ENCODE measurements at places on chromosomes 6 and 20.

GRCh38 chr6:33983109-33983716, 162.7 kb downstream of the GRM4 start:
- peak; percentile 86 for DNase-seq

DNA sequence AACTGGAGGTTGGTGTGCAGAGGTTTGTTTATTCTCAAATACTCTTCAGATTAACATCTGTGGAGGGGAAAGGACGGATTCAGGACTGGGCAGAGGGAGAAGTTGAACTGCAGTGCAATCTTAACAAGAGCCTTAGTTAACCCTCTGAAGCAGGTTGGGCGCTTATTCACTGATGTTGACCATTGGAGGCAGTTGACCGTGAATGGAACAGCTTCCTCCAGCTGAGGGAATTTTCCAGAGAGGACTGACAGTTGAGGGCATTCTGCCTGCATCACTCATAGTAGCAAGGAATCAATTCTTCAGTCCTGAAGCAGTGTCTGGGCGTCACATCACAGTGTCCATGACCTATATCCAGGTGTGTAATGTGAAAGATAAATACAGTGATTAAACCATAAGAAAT, 80.9 kb downstream of the PLCB4 start:
- DNase-seq = no peak

- peak; percentile 78 for DNase-seq
These were observed 19.8 kb downstream of the HLA-E start for GRCh38 chr6:30508890-30509736.

DNA sequence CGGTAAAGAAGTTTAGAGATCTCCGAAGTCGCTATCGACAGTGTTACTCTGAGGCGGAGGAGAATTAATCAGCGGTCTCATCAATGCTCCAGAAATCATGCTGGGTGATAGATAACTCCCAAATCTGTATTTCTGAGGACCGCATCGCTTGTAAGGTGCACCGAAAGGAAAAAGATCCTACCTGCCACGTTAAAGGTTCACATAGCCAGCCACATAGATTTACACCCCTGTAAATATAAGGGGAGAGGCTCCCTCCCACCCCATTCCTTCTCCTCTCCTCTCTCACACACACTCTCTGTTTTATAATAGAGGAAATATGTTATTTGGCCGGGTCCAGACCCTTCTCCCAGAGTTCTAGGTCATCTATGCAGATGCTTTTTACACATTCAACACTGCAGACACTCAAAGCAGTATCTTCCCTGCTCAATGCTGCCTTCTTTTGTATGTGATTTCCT, 620 bp upstream of the DEK start:
- peak; percentile 35 for DNase-seq

GRCh38 chr6:134177753-134178160, 125.3 kb upstream of the SLC2A12 start:
- DNase-seq = peak; percentile 70

GRCh38 chr6:26392932-26393636, 9.0 kb upstream of the BTN3A1 start:
- peak; percentile 20 for DNase-seq

GRCh38 chr6:25946631-25947030, 16.0 kb upstream of the TRIM38 start:
- DNase-seq = no peak

GRCh38 chr20:25083773-25084625, 2.1 kb upstream of the VSX1 start:
- peak; percentile 50 for DNase-seq

DNA sequence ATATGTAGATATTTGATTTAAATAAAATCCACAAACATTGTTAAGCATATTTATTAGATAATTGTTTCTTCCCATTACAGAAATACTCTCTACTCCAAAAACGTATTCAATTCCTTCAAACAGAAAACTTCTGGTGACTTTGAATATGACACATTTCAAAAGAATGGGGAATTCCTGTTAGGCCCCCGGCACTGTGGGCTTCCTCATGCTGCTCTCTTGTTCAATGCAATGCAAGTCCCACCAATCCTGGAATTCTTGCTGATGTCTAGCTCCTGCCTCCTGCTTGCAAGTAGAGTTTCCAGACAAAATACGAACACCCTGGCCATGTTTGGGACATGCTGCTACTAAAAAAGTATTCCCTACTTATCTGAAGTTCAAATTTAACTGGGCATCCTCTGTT, 544.1 kb downstream of the QKI start:
- DNase-seq = peak; percentile 60

- DNase-seq = no peak
These were observed 31.6 kb downstream of the GJA10 start for GRCh38 chr6:89925826-89926225.

DNA sequence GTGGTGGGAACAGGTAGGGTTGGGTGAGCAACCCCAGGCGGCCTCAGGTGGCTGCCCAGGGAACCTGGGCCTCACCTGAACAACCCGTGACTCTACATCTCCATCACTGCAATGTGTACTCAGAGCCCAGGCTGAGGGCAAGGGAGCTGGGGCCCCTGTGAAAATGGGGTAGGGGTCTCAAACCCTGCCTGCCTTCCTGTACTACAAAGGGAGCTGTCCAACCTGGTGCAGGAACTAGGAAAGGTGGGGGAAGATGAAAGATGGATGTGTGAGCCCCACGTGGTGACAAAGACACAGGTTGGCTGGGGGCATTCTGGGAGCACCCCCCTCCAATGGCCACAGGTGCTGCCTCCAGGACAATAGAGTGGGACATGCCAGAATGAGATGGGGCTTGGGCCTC, 62.1 kb upstream of the SLC2A12 start:
- DNase-seq = no peak

GRCh38 chr6:163793011-163793983, 378.8 kb downstream of the QKI start:
- DNase-seq = peak; percentile 80

DNA sequence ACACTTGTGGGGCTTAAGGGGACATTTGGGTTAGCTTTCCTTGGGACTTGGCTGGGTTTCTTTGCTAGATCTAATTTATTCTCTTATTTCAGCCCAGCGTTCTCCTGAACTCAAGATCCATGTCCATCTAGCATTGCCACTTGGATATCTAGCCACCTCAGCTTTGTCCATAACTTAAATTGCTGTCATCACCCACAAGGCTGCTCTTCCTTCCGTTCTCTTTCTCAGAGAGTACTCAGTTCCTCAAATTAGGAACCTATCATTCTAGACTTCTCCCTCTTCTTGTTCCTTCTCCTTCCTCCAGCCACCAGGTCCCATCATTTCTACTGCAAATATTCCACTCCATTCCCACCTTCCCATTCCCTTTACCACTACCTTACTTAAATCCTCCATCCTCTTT, 4.3 kb downstream of the SMIM26 start:
- no peak for DNase-seq

DNA sequence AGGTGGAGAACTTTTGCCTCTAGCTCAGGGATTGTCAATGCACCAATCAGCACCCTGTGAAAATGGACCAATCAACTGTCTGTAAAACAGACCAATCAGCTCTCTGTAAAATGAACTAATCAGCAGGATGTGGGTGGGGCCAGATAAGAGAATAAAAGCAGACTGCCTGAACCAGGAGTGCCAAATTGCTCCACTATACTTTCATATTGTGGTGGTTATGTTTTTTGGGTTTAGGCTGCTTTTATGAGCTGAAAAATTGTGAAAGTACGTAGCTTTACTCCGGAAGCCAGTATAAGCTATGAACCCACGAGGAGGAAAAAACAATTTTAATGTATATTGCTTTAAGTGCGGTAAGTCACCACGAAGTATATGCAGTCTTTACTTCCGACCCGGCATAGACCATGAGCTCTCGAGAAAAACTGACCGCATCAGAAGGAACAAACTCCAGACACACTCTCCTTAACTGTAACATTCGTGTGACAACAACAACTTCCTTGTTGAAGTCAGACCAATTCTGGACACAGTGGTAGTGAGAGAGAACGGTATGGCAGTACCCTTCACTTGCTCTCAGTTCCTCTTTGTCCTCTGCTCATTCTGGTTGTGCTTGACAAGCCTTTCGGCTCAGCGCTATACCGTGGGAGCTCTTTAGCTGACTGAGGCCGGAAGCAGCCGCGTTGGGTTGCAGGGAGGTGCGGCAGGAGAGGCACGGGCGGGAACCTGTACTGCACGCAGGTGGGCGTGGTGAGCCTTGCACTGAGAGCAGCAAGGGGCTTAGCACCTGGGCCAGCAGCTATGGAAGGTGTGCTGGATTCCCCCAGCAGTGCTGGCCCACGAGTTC, 81.9 kb upstream of the E2F3 start:
- no peak for DNase-seq

GRCh38 chr6:36947570-36948351, 6.8 kb upstream of the PI16 start:
- no peak for DNase-seq

DNA sequence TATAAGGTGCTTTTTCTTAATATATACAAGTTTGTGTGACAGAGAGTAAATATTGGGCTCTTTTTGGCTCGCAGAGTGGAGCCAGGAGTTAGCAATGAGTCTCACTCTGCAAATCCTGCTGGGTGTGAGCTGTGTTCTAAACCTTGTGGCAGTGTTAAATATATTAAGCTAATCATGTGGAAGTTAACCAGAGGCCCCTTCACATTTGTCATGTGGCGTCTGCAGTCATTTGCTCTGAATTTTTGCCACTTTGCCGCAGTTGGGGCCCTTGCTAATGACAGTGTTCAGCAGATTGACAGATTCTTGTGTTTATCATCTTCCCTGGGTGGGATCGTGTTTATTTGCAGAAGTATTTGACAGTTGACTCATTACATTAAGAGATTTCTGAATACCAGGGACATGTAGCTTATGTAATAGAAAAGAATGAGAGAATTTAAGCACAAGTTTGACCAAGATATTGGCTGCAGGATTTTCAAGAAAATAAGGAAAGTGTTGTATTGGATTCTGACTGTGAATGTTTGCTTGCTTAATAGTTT, 37.9 kb downstream of the SPATA2 start:
- no peak for DNase-seq

DNA sequence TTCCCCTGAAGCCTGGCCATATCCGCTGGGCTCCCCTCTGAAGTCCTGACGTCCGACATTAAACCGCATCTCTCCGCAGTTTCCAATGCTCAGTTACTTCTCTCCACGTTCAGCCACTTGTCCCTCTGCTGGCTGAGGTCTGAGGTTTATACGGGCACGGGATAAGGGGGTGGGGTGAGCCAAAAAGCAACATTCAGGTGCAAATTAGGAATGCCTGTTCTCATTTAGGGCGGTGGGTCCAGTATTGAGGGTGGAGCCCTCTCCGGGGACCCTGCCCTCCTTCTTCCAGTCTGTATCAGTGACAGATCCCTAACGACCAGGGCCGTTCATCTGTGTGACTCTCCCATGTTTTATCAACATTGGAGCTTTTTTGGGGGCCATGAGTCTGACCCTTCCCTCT, 1454.4 kb downstream of the HACE1 start:
- DNase-seq = no peak

DNA sequence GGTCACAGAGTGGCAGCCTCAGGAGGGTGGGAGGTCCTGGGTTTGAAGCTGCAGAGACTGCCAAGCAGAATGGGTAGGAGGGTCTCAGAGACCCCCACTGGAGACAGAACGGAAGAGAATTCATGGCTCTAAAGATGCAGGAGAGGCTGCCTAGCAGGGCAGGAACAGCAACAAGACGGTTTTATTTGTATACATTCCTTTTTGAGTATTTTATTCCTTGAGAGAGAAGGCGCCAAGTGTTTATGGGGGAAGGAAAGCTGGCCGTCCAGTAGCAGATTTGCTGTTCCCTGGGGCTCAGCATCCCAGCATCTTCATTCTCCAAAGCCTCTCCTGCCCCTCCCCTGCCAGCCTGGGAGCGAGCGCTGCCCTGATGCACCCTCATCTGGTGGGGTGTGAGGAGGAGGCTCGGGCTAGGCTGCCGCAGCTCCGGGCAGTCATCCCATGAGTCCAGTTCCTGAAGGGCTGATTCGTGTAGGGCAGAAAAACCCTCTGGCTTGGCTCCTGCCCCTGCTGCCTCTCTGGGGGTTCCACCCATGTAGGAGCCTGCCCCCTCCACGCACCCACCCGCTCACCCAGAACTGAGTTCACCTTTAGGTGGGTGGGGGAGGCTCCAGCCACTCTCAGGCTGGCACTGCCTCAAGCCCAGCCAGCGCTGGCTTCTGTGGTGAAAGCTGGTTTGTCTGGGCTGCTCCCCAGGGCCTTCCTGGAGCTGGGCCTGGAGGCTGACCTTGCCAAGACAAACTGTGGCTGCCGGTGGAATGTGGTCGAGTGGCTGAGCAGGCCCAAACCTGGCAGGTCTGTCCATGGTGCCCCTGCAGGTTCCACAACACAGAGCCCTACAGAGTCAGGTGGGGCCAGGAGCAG, 32.4 kb downstream of the CPXM1 start:
- DNase-seq = peak; percentile 82

DNA sequence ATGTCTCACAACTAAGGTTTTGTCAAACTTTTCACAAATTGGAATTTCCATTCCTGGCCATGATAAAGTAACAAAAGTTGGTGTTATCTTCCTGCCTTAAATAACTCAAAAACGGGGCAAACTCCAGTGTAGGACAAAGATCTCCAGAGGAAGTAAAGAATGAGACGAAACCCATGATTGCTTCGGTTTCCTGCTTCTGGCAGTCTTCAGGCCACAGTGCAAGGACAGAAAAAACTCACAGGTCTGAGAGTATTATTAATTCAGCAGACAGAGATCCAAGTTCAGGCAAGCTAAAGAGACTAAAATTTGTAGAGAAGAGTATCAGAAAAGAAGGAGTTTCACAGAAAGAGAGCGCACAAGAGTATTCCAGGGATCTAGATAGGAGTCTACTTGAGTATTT, 64.8 kb upstream of the RCAN2 start:
- no peak for DNase-seq

- peak; percentile 12 for DNase-seq
These were observed 2.8 kb upstream of the ZNF292 start for GRCh38 chr6:87152526-87152955.

DNA sequence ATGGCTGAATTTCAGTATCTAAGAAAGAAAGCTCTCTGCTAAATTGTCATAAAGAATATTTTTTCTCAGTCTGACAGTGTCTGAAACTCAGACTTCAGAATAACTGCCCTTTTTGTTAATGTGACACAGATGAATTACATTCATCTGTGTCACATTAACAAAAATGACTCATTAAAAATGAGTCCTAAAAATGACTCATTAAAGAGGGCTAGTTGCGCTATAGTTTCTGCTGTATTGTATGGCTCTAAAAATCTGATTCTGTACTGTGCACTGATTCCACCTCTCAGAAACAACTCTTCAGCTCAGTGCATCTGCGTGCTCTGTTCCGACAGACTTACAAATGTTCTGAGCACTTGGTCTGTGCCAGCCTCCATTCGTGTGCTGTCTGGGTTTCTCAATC, 15.0 kb downstream of the RNF114 start:
- DNase-seq = peak; percentile 84

- DNase-seq = no peak
These were observed 47.8 kb downstream of the RTN4IP1 start for GRCh38 chr6:106581468-106581867.

- DNase-seq = no peak
These were observed 12.6 kb downstream of the FOXC1 start for GRCh38 chr6:1622220-1622850.

- peak; percentile 35 for DNase-seq
These were observed 102.3 kb upstream of the MCHR2 start for GRCh38 chr6:100096341-100096740.

- no peak for DNase-seq
These were observed 10.0 kb upstream of the FAM210B start for GRCh38 chr20:56348746-56349145.
